ENCODE measurements at places on chromosomes 11 and 22.

DNA sequence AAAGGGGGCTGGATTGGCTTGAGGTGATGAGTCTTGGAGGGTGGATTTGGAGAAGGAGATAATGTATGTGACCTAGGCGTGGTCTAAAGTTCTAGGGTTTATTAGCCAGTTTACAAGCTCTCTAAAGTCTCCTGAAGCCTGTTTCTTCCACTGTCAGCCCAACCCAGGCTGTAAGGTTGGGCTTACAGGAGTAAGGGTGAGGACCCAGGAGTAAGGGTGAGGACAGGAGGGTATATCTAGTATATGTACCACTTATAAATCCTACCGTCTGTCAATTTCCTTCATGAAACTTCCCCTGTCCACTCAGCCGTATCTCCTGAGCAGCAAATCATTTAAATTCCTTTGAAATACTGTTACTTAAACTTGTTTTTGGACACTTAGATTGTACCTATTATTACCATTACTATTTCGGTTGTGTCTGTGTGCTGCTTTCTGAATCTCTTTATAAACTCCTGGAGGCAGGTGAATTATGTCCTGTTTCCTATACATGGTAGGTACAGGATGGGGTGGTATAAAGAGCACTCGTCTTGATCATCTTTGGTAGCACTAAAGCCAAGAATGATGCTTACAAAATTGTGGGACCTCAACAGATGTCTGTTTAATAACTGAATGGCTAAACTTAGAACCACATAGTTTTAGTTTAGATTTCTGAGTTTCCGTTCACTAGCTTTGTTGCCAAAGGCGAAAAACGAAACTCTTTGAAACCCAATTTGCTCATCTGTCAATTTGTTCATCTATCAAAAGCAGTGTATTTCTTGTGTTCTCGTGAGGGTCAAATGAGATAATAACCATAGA is 192.0 kb downstream of the GRIK4 start:
- DNase-seq: no peak

DNA sequence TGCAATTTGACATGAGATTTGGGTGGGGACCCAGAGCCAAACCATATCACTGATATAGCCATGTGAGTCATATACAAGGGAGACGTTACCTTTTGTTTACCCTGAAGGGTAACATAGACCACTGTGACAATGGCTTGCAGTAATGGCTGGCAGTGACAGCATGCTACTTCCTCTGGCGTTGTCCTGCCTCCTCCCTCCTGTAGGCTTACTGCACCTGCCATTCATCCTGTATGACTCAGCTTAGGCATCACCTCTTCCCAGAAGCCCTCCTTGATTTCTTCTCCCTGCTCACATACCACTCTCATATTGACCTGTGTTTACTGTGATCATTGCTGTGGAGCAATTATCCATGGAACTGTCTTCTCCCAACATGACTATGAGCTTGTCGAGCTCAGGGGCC is 12.0 kb upstream of the PVALB start:
- no peak for DNase-seq

DNA sequence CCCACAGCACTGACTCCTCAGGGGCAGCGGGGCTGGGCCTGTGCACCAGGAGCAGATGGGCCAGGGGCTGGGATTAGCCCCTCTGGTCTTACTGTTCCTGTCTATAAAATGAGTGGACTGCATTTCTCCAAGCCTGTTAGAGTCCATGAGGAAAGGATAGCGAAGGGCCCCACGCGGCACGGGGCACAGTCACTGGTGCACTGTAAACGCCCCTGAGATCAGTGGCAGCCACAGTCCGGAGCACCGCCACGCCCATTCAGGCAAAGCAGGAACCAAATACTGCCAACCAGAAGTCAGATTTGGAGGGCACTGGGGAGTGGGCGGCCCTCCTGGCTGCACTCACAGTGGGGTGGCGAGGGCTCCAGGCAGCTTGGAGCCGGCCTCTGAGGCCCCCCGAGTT is 387.5 kb downstream of the TBC1D22A start:
- no peak for DNase-seq

DNA sequence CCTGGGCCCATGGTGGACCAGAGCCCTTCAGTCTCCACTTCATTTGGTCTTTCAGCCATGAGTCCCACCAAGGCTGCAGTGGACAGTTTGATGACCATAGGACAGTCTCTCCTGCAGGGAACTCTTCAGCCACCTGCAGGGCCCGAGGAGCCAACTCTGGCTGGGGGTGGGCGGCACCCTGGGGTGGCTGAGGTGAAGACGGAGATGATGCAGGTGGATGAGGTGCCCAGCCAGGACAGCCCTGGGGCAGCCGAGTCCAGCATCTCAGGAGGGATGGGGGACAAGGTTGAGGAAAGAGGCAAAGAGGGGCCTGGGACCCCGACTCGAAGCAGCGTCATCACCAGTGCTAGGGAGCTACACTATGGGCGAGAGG is 4.3 kb downstream of the ZBTB16 start:
- DNase-seq: no peak

- no peak for DNase-seq
These were observed 18.7 kb downstream of the PVALB start for GRCh38 chr22:36797911-36798673.

GRCh38 chr11:64356498-64357411 is 2.2 kb upstream of the RPS6KA4 start:
- no peak for DNase-seq

DNA sequence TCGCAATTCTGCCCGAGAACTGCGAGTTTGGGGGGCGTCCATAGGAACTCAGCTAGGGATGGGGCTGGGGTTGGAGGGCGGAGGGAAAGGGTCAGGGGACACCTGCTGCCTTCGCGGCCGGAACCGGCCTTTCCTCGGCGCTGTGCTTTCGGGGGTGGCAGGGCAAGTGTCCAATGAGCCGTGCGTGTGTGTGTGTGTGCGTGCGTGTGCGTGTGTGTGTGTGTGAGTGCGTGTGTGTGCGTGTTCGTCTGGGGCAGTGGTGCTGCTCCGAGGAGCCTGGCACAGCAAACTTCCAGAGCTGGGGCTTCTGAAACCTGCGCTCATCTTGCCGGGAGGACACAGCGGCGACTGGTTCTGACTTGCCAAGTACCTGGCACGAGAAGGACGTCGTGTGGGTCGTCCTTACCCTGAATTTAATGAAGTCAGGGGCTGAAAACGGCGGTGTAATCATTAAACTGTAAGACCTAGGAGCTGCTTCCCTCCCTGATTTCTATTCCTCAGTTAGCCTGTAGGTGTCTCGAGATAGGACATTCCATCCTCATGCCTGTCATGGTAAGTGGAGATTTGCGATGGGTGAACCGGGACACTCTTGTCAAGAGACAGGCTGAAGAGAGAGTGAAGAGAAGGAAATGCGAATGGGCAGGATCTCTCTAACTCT is 27.0 kb upstream of the AMOTL1 start:
- DNase-seq: no peak

DNA sequence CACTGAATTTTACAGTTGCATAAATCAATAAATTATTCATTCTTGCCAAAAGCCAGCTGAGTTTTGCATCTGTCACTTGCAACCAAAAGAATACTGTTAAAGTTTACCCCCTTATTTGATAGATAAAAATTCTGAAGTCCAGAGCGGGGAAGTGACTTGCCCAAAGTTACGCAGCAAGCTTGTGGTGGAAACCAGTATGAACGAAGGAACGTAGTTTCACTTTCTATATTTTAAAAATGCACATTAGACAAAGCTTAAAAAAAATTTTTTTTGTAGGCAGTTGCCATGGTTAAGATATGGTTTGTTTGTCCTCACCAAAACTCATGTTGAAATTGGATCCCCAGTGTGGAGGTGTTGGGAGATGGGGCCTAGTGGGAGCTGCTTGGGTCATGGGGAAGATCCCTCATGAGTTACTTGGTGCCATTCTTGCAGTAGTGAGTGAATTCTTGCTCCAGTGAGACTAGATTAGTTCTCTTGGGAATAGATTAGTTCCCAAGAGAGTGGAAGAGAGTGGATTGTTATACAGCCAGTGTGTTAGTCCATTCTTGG is 46.3 kb upstream of the SEZ6L start:
- DNase-seq: no peak

GRCh38 chr11:119315131-119316015 is 1.6 kb downstream of the MCAM start:
- no peak for DNase-seq

GRCh38 chr22:45731798-45732495 is 60.3 kb downstream of the ATXN10 start:
- no peak for DNase-seq

DNA sequence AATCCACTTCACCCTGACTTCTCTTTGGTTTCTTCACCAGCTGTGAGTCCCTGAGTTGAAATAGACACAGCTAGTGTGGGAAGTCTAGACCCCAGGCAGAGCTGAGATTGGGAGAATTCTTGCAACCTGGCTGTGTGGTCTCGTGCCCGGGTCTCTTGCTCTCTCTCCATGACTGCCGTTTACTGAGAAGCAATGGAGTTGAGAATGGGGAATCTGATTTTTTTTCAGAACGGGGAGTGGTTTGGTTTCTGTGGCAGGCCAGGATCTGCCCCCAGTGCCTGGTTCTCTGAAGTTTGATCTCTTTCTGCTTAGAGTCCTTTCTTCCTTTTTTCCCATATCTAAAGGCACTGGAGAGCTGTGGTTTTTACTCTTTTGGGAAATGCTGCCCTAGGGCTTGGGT is 1.5 kb downstream of the SIDT2 start:
- no peak for DNase-seq

DNA sequence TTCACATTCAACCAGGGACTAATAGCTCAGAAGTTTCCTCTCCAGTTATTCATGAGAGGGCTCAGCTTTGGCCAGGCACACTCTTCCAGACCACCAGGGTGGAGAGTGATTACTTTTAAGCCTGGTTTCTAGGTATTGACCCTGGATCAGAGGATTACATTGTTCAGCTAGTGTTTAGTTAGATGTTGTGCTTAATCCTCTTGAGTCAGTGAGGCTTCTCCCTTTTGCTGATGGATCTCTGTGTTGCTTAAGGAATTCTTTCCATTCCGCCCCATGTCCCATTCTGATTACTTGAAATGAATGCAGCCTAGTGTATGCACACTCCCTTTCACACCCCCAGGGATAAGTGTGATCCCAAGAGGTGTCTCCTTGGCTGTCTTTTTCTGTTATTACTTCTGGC is 271.7 kb upstream of the ANO5 start:
- no peak for DNase-seq

DNA sequence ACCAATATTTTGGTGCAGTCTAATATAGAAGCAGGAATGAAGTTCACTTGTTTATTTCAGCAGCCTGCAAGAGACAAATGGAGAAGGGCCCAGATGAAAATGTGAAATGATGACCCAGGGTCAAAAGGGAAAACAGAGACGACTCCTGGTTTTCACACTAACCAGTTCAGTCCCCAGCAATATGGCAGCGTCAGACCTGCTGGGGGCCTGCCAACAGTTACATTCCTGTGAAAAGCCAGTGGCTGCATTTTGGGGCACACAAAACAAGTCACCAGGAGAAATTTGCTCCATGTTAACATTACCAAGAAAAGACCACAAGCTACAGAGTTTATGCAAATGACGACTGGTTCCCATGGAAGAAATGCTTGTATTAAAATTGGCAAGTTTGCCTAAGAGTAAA is 80.2 kb downstream of the CCDC34 start:
- DNase-seq: no peak

DNA sequence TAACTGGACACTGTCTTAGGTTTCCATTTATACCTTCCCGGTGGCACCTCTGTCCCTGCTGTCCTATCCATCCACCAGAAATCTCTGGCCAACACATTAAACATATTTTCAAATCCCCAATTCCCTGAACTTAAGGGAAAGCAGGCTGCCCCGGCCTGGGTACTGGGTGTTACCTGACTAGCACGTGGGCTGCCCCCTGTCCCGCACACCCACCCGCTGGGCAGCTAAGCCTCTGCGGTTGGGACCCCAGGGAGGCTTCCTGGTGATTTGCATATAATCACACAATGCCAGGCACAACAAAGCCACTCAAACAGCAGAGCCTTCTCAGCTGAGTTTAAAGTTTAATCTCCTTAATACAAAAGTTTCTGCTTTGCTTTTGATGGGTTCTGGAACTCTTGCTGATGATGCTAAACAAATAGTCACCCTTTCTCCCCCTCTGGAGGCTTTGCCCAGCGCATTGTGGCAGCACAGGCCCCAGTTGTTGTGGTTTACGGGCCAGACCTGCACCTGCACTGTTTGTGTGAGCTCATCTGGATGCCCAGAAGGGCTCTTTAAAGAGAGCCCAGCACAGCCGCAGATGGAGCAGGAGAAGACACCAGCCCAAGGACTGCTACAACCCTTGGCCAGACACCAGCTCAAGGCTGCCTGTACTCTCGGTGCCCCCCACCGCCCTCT is 59.9 kb upstream of the POU2AF1 start:
- DNase-seq: no peak

GRCh38 chr22:22786301-22787115 is 101.1 kb upstream of the IGLL5 start:
- no peak for DNase-seq

DNA sequence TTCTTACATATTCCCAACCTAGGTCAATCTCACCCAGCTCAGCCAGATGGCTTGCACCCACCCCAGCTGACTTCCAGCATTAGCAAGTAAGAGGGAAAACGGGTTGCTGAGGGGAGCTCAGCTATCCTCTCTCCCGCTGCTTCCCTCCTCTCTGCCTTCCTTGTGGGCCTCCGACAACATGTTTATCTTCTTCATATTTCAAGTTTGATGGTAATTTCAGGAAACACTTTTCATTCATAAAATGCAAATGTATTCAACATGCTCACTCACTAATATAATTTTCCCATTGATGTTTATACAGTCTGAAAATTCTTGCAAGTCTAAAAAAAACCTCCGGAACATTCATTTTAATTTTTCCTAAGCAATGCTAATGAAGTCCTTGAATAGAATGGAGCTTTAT is 372.5 kb upstream of the B3GAT1 start:
- DNase-seq: no peak

DNA sequence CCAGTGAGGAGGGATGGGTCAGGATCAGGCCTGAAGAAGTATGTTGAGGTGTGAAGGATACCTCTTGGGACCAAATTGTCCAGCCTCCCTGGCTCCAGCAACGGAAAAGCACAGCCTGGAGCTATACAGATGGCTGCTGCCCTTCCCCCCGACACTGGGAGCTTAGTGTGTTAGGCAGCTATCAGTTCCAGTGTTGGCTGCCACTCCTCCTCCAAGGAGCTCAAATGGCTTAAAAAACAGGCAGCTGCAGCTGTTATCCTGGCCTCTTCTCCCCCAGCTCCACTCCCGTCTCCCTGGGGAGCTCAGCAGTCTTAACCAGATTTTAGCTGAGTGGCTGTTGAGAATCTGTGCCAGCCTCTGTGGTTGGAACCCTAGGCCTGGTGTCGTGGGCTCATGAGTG is 225.0 kb downstream of the JRKL start:
- no peak for DNase-seq

GRCh38 chr11:46369458-46370152 is 11.9 kb upstream of the MDK start:
- DNase-seq: no peak

- no peak for DNase-seq
These were observed 77.3 kb downstream of the PIWIL3 start for GRCh38 chr22:24697172-24697571.

DNA sequence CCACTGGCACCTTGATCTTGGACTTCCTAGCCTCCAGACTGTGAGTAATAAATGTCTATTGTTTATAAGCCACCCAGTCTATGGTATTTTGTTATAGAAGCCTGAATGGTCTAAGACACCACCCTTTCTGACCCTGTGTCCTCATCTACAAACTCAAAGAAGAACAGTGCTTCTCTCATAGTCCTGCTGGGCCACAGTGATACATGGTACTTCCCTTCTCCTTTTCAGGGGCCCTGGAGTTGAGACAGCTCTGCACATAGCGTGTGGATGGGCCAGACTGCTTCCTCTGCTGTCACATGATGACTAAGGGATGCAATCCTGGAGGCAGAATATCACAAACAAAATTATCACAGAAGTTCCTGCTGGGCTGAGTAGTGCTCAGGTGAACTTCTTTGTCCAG is 5.0 kb downstream of the KCNJ11 start:
- no peak for DNase-seq
